ENCODE measurements at places on chromosomes 5 and 9. TPM values are rescaled to one million over a fixed set of nuclear protein-coding genes. Genes with fewer than 3 reads are reported as not detected.

ZNG1A gene
- total RNA-seq, result 26.7 TPM

PTGES gene
- 7.9 TPM for total RNA-seq

GRCh38 chr5:165497707-165498106 lies 1992.3 kb downstream of the MAT2B start:
- no peak for DNase-seq

DNA sequence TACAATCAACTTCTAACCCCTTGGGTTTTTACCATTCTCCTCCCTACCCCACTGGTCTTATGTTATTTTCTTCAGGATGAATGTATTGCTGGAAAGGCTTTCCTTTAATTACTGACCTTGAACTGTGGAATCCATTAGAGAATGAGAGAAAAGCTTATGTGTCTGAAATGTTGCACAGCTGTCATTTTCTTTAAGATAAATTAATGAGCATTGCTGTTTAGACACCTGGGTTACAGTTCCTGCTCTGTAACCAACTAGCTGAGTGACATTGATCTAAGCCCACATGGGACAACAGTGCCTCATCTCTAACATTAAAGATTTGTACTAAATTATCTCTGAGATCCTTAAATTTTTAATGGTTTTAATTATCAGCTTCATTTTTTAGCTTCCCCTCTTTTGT lies 507.0 kb downstream of the TAF11L14 start:
- DNase-seq, result no peak

- peak; percentile 94 for DNase-seq
Measured at GRCh38 chr9:133792721-133793470, 54.7 kb upstream of the SARDH start.

GRCh38 chr9:113701774-113702755 lies 174.0 kb upstream of the ZNF618 start:
- DNase-seq, result no peak
